ENCODE measurements at places on chromosomes 2 and 18.

DNA sequence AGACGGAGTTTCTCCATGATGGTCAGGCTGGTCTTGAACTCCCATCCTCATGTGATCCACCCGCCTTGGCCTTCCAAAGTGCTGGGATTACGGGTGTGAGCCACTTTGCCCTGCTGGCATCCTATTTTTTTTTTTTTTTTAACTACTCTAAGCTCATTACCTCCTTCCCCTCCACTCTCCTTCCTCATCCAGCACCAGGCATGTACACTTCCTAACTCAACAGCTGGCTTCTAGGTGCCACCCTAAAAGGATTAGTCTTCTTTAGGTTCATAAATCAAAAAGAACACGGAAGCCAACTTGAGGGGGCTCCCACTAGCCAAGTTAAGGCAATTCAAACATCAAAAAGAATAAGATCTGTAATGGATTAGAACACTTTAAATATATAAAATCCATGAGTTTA lies 70.6 kb upstream of the TEX51 start:
- no peak for DNase-seq

DNA sequence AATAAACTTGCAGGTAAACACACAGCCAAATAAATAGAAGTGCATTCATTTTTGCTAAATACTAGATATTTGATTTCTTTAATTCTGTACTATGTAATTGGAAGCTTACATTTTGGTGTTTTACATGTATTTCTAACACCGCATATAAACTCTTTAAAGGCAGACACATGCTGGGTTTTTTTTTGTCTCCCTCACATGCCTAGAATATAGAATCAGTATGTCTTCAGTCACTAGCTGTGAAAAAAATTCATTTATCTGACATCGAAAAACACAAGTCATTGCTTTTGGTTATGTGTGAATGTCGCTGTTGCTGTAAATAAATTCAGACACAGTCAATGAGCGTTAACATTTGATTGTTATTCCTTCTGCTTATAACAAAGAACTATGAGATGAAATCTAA lies 1101.0 kb downstream of the DPP10 start:
- DNase-seq, result no peak

DNA sequence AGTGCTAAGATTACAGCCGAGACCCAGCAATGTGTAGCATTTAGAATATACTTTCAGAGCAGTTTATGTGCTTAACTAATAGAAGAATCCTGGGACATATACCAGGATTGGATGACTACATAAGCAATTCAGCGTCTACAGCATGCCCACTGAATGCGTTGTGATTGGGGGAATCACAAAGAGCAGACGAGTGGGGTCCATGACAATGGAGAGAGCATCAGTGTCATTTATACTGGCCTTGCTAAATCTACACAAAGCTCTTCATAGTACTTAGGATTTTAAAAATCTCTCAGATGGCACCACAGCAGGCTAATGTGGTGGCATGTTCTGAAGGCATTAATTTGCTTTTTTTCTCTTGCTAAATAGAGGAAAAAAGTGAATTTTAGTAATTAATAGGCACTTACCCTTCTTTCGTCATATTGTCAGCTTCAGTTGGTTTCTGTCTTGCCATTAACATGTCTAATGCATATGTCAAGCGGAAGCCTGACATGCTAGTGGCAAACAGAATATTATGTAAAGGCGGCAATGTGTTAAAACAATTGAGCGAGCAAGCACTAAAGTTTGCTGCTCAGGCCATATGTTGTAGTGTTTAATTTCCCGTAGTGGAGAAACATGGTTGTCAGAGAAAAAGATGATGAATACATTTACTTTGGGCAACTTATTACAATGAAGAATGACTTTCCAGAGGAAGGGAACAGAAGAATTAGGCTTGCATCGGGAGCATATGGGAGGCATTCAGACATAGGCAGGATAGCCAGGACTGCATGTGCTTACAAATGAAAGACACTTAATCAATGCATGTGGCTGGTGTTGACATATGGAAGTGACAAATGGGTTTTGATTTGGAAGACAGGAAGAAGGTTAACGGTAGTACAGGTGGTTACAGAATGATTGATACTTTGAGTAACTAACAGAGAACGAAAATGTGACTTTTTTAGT lies 145.2 kb downstream of the ICOS start:
- DNase-seq, result no peak

DNA sequence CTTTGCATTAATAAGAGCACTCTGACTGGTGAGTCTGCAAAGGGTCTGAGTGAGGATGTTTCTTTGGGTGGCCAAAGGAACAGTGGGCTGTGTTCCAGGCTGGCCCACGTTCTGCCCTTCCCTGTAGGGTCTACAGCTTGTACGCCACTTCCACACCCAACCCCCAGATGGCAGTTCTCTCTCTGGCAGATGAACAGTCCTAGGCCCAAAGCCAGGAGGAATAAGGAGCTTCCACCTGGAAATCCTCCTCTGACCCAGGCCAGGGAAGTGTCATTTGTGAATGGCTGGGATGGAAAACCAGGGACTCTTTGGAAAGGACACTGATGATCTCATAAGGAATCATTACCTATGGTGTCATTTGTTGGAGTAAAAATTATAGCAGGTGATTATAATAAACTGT lies 6.6 kb downstream of the OTOF start:
- DNase-seq, result no peak

- no peak for DNase-seq
These were observed 69.5 kb upstream of the HDAC4 start for GRCh38 chr2:239470151-239470900.

DNA sequence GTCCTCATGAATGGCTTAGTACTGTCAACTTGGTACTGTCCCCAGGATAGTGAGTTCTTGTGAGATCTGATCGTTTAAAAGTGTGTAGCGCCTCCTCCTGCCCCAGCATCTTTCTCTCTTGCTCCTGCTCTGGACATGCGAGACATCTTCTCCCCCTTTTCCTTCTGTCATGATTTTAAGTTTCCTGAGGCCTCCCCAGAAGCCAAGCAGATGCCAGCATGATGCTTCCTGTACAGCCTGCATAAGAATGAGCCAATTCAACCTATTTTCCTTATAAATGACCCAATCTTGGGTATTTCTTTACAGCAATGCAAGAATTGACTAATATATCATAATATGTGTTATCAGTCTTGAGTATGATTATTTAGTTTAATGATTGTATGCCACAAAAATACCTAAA lies 3.5 kb upstream of the RSAD2 start:
- no peak for DNase-seq

DNA sequence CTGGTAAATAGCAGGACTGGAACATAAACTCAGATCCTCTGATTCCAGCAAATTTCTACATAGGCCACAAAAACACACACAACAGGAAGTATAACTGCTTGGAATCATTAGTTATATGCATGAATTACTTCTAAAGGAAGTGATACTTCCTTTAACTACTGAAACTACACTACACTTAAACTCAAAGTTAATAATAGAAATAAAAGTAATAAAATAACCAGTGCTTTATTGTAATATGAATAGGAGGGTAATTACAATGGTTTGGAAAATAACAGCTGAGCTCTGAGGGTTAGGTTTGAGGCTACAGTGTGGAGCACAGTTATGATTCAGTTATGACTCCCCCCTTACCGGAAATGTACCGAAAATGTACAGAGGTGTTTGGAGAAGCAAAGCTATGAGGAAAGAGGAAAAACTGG lies 18.5 kb upstream of the POLI start:
- no peak for DNase-seq

DNA sequence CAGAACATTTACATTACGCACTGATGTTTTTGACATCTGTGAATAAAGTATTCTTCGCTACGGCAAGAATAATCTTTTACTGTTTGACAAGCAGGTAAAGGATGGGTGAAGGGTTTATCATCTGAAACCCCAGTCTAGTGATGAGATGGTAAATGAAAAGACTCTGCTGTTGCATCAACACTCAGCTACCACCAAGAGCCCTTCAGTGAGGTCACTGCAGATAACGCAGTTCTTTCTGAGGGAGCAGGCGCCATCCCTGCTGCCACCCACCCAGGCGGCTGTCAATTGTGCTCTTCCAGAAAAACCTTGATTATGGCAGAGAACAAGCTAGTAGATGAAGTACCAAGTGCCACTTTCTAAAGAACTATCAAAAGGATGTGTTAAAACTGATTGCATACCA lies 58.7 kb downstream of the ABCG8 start:
- DNase-seq, result no peak

DNA sequence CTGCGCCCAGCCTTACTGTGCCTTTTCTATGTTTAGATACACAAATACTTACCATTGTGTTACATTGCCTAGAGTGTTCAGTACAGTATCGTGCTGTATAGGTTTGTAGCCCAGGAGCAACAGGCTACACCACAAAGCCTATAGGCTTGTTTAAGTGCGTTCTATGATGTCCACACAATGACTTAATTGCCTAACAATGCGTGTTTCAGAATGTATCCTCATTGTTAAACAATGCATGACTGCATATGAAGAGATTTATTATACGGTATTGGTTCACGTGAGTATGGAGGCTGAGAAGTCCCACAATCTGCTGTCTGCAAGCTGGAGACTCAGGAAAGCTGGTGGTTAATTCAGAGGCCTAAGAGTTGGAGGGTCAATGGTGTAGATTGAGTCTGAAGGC lies 46.1 kb upstream of the MGAT4A start:
- no peak for DNase-seq

DNA sequence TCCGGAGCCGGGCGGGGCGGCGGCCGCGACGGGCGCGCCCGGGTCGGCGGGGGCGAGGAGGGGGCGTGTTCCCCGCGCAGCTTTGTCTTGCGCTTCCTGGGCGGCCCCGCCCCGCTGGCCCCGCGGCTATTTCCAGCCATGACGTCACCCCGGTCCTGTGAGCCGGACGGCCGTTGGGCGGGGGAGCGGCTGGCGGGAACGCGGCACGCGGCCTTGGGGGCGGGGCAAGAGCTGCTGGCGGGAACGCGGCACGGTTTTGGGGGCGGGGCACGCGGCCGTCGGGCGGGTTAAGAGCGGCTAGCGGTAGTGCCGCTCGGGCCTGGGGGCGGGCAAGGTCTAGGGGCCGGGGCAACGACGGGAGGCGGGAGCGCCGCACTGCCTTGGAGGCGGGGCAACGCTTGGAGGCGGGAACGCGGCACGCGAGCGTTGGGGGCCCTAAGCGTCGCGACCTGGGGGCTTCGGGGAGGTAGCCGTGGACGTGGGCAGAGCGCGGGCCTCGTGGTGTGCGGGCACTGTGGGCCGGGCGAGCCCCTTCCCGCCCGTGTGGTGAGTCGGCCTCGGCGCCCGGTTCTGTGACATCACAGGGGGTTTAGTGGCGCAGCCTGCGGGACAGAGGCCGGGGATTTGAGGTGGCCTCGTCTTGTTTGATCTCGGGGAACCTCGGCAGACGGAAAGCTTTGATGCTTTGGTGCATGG lies 704 bp downstream of the KLF11 start:
- peak; percentile 95 for DNase-seq

GRCh38 chr2:119028327-119029174 lies 86.6 kb downstream of the MARCO start:
- no peak for DNase-seq

DNA sequence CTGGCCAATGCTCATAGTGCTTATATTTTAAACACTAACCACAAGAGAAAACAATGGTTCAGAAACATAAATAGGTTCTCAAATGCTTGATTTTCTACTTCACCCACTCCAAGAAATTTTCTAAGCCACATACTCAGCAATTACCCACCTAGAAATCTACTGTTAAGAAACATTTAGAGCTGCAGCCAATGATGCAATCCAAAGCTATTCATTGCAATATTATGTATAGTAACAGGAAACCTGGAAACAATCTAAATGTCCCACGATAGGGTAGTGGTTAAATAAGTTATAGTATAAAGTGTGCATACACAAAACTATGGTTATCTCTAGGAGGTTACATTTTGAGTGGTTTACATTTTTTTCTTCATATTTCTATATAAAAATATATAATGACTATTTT lies 5.7 kb downstream of the FAM237A start:
- DNase-seq, result no peak

DNA sequence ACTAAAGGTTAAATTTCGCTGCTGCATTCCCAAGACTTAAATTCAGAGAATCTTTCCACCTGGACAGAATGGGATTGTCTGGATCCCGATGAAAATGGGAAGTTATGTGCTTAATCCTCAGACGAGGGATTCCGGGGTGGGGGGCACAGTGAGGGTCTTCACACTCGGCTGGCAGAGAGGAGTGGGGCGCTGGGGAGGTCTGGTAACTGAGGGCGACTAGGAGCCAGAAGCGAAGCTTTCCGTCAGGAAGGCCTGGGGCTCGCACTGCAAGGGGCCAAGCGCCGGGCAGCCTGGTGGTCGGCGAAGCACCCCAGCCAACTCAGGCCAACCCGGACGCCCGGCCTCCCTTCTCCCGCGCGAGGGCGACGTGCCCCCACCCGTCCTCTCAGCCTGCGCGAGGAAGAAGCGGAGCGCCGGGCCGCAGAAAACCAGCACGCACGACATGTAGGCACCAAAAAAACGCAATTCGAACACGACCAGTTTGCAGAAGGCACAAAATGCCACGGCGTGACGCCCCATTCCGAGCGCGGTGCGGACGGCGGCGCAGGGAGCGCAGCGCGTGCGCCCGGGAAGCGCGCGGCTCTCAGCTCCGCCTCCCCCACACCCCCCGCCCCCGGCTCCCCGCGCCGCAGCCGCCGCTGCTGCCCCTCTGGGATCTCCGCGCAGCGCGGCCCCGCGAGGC lies 188.1 kb downstream of the ZEB2 start:
- DNase-seq, result no peak

DNA sequence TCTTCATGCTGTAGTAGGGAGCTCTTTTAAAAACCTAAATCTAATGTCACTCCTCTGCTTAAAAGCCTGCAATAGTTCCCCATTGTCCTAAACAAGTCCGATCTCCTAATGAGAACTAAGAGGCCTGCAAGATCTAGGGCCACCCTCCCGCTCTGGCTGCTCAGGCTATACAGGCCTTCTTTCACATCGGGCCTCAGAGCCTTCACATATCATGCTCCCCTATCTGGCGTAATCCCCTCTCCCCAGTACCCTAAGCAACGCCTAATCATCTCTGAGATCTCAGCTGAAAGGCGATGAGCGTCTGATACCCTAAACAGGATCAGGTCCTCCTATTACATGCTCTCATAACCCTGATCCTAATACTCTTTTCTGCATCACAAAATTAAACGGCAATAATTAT lies 1.9 kb downstream of the MAP4K3 start:
- DNase-seq, result no peak

DNA sequence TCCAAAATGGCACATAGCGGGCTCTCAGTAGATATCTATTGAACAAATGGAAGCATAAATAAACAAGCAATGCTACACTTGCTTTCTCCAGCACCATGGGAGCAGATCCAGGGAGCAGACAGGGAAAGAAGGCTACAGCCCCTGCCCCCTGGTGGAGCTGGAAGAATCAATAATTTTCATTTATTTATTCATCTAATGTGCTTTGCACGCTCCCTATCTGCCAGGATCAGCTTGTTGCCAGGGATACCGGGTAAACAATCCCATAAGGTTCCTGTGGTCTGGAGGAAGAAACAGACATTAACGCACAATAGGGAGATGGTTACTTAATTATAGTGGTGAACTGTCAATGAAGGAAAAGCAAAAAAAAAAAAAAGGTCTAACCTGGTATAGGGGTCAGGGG lies 40.1 kb upstream of the CLASP1 start:
- no peak for DNase-seq
